ENCODE measurements at places on chromosomes 7 and 10.

GRCh38 chr7:133252506-133252857 is 396 bp upstream of the EXOC4 start:
- DNase-seq = no peak

- DNase-seq = no peak
Observed at GRCh38 chr7:126799541-126799940, 453.2 kb downstream of the GRM8 start.

- peak; percentile 8 for DNase-seq
Observed at GRCh38 chr7:7641129-7641663, 644 bp downstream of the UMAD1 start.

- DNase-seq = no peak
Observed at GRCh38 chr7:1268076-1268815, 35.6 kb downstream of the UNCX start.

DNA sequence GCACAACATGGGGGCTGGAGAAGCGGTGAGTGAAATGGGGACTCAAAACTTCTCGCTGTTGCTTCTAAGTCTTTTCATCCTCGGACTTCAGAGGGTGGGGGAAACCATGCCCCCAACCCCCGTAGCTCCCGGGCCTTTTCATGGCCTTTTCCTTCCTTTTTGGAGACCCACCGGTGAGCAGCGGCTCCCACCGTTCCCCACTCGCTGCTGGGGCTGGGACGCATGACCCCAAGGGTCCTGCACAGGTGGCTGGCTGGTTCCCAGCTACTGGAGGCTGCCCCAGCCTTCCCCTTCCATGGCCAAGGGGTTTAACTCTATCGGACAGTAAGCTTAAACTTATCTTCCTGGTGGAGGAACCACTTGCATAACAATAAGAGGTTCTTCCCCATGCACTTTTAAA is 194.3 kb upstream of the FERD3L start:
- DNase-seq = no peak

DNA sequence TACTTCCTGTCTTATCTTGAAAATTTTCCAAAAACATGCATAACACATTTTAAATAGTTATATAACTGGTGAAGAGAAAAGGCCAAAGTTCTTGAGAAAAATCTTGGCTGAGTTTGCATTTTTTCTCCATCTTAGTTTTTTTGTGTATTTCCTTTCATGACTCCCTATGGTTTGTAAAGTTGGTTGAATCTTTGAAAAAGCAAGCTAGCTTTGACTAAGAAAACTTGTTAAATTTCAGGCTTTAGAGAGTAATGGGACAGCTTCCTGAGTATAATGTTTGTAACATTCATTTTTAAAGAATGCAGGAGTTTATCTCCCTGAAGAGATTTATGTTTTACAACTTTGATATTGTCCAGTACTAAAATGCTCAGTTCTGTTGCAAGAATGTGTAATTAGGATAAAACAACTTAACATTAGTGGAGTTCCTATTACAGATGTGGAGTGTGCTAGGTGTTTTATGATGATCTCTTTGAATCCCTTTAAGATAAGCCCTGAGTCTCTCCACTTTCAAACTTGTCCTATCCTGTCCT is 11.1 kb upstream of the HERPUD2 start:
- no peak for DNase-seq

DNA sequence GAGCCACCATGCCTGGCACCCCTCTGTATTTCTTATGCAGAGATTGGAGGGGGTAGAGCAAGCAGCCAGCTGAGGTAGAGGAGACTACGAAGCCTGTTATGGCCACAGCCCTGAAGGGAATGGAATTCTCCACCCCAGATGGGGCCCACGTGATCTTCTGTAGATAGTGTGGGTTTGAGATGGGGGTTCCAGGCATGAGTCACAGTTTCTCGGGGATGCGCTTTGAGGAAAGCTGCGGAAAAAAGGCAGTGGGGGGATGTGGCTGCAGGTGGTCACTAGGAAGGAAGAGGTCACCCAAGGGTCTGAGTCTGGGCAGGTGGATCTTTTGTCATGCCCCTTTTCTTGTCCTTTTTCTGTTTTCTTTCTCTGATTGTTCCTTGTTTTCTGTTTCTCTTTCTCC is 11.5 kb downstream of the FAM131B start:
- no peak for DNase-seq

DNA sequence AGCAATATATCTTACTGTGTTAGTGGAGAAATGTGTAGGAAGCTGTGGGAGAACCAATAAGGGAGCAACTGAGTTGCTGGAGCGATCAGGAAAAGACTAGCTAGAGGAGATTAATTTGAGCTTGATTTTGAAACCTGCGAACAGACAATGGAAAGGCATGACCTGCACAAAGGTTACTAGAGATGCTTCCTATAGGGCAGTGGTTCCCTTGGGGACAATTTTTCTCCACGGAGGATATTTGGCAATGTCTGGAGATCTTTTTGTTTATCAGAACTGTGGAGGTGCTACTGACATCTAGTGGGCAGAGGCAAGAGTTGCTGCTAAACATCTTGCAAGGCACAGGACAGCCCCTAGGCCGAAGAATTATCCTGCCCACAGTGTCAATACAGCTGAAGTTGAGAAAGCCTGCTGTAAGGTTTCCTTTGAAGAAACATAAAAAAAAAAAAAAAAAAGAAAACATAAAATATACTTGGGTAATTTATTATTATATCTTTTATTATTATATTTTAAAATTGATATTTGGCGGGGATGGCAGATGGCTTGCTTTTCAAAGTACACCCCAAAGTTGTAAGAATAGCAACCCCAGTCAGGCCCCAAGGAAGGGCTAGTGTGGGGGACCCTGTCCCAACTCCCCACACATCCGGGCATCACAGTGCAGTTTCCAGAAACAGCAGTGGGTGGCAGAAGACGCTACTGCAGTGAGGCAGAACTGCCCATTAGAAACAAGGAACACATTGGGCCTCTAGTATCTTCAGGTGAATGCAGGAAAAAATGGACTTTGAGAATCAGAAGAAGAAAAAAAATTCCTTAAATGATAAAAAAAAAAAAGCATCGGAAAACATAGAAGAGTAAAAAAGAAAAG is 481.6 kb downstream of the SH2D4B start:
- DNase-seq = no peak

GRCh38 chr7:26329520-26330255 is 38.0 kb downstream of the SNX10 start:
- DNase-seq = peak; percentile 25

DNA sequence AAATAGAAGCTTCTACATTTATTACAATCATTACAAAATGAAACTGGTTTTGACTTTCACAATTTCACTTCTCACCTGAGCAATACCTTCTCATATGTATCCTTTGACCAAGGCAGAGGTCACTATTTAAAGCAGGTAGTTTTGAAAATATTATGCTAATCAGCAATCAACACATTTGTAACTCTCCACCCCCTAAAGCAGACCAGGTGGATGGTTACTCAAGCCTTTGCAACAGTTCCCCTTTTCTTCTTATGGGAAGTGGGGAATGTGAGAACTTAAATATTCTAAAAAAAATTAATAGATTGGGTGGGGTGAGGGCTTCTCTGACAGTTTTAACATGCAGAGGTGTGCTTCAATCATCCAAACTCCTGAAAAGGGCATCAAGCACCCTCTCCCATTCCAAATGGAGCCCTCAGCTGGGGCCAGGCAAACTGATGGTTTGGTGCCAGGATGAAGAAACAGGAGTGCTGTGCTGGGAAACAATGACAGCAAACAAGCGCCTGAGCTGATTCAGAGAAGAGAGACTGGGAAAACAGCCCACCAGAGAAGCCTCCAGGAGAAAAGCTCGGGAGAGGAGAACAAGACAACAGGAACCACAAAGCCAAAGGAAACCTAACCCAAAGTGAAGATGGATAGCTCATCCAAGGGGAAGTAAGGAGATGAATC is 17.1 kb downstream of the RAPGEF5 start:
- DNase-seq = no peak

GRCh38 chr7:81211204-81211933 is 292.5 kb upstream of the SEMA3C start:
- no peak for DNase-seq

DNA sequence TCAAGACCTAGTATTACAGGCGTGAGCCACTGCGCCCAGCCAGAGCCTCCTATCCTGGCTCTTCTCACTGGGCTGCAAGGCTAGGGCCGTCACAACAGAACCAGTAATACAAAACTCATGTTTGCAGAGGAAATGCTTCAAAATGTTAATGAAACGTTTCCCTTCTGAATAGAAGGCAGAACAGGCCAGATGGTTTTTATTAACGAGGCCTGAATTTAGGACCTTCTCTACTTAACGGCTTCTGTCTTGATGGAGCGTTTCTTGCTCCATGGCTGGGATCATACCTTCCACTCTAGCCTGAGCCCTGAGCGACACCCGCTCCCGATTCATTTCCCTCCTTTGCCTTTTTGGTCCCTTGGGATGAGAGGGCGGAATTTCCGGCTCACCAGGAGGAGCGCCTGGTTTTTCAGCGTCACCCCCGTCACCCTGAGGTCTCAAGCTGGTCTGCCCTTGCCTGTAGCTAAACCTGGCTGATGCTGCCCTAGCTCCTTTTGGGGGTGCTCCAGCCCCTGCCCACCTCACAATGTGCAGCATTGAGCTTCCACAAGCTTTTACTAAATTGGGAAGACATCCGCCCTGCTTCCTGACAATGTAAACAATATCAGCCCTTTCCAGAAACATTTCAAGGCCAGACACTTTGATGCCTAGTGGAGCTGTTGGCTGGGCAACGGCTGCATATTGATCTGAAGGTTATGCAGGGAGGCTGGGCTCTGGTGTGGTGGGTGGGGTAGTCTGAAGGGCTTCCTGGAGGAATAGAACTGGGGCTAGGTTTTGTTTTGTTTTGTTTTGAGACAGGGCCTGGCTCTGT is 5.2 kb downstream of the CLIP2 start:
- DNase-seq = no peak

DNA sequence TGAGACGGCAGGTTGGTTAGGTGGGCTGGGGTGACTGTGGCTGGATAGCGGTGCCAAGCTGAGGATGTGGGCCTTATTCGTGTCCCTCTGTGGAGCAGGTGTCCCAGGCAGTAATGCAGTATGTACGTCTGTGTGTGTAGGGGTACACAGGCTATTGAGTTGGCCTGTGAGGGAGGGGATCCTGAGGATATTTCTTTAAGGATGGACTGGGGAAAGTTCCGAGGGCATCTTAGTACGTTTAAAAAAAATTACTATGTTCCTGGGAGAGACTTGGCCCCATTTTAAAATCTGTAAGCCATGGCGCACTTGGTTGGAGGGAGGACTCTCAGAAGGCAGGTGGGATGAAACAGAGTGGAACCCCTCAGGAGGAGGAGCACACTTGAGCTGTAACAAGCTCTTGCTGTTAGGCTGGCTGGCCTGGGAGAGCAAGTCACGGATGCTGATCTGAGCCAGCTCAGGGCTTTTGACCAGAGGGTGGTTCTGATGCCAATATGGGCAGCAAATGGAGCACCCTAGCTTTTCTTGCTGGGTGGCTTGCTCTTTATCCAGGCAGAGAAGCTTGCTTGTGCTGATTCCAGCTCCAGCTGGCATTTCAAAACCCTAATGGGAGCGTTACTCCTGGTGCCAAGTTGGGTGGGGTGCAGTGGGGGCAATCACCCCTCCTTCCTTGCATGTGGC is 765 bp downstream of the WBP1L start:
- DNase-seq = peak; percentile 23

DNA sequence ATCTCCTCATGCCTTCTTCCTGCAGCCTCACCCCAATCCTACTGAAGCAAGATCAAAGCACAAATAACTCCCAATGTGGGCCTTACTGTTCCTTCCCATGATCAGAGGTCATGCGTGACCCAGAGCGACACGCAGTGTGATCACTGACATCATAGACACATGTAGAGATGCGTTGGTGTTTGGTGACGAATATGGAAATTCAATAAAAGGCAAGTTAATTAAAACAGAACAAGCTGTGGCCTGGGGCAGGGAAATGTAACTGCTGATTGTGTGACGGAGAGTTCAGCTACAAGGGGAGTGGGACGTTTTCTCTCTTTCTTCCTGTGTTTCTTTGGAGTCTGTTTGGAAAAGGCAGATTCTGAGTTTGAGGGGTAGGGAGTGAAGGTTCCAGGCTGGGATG is 34.8 kb upstream of the CARD11 start:
- DNase-seq = peak; percentile 28

GRCh38 chr10:43376828-43377423 is 5.5 kb downstream of the FXYD4 start:
- DNase-seq = no peak

DNA sequence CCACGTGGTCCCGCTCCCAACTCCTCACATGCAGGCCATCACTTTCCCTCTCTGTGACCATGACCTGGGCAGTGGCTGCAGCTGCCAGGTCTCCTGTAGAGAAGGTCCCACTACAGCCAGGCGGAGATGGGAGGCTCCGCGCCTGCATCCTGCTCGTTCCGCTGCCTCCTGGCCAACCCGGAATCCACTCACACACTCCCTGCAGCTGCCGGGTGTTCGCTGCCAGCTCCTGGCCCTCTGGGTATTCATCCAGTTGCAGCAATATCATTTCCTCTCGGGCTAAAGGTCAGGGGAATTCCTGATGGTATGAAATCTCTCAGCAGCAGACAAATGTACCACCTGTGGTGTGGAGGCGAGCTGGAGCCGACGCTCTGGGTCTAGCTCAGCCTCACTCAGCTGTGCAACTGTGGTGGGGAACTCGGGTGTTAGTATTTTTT is 65.7 kb downstream of the TLL2 start:
- no peak for DNase-seq

GRCh38 chr7:142934056-142934455 is 510 bp upstream of the TRPV5 start:
- no peak for DNase-seq

DNA sequence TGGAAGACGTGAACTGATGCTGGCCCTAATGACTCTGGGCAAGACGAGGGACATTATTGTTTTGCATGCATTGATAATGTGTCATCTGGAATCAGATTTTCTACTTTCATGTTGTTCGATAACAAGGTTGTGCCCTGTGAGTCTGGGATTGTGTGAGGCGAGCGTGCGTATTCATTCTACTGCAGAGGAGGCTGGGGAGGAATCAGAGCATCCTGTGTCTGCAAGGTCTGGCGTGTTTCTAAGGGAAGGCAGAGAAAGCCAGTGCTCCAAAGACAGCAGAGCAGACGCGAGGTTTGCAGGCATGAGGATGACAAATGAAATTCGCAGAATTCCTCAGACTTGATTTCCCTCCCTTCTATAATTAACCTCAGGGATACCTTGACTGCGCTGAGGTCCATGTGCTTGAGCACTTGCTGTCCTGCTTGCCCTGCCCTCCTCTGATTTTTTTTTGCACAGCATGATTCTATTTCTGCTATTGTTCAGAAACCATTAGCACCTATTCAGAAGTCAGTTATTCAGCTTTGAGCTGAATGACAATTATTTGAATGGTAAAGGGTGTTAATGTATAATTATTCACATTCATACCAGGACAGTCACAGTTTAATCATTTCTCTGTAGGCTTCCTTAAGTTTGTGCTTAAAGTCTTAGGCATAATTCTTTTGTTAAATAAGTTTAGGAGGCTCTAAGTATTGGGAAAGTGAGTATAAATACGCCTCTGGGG is 233.6 kb downstream of the EBF3 start:
- no peak for DNase-seq

GRCh38 chr7:84194484-84195271 is at the start of gene SEMA3A:
Gene SEMA3A, minus strand, starts transcription at chr7:84194789. Its CDS starts 203 bp downstream, at chr7:84194586.
- DNase-seq = no peak

GRCh38 chr10:116566932-116567331 is 21.2 kb downstream of the PNLIP start:
- no peak for DNase-seq
